ENCODE measurements at places on chromosomes 7 and 10.

DNA sequence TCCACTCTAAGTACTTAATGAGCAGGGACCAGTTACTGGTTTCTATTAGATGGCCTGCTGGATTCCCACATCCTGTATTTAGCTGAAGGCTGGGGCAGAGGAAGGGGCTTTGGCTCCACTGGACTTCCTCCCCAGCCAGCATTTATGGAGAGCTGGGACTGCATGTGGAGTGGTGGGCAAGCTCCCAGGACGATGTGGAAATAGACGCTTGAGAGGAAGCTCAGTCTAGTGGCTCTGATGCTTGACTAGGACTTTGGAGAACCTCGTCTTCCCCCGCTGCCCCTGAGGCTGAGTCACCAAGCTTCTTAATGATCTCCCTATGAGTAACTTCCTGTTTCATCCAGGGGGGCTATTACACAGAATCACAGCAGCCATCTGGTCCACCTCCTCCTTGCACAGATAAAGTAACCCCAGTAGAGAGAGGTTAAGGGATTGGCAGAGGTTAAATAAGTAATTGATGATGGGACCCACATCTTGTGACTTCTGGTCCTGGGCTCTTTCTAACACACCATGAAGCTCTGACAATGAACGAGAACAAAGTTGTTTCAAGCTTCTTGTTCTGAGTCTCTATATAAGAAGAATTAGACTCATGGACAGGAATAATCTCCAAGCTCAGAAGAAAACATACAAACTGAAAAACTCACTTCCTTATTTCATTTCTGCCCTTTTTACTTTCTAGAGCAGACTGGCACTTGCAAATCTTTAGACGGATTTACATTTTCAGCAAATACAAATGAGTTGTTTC lies 126.2 kb downstream of the PRPF18 start:
- no peak for DNase-seq

GRCh38 chr10:46220187-46220586 lies 66.6 kb upstream of the ANTXRL start:
- DNase-seq = no peak

- DNase-seq = no peak
Measured at GRCh38 chr7:42237811-42238541, 967 bp upstream of the GLI3 start.

GRCh38 chr7:129257168-129257567 lies 32.3 kb downstream of the AHCYL2 start:
- no peak for DNase-seq

- no peak for DNase-seq
Measured at GRCh38 chr7:88111954-88112471, 107.8 kb downstream of the SRI start.

DNA sequence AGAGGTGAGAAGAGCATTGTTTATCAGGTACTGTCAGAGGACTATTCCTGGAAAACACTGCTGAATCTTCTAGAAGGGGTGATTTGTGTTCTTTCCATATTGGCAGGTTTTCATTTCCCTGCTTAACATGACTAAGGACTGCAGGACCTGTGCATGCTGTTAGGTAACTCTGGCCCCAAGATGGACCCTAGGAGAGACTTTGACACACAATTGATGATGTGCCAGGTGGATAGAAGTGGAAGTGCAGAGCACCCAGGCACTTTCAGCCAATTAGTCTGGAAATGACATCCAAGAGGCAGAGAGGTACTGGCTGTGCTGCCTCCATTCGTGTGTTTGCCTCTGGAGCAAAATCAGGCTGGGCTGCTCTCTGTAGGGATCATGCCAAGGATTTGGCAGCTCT lies 496.3 kb upstream of the GALNT17 start:
- no peak for DNase-seq
